BJ (cell line): ENCODE measurements at places on chromosomes 12 and 14. TPM values are rescaled to one million over a fixed set of nuclear protein-coding genes. Genes with fewer than 3 reads are reported as not detected.

The CSAD gene
- 27.3 and 30.7 TPM in 2 replicates for polyA plus RNA-seq

The C12orf50 gene
- not detected in 2 replicates for polyA plus RNA-seq

The SERPINA4 gene
- not detected in 2 replicates for polyA plus RNA-seq

The CLMN gene
- polyA plus RNA-seq = 0.13 and 0.27 TPM in 2 replicates

The KRT8 gene
- 31.1 and 41.6 TPM in 2 replicates for polyA plus RNA-seq

The SCYL2 gene
- 12.4 and 31.0 TPM in 2 replicates for polyA plus RNA-seq

The LRTM2 gene
- polyA plus RNA-seq = not detected in 2 replicates

The KRT83 gene
- polyA plus RNA-seq = 0.07 and 0.10 TPM in 2 replicates

The SLC38A4 gene
- 7.4 and 9.2 TPM in 2 replicates for polyA plus RNA-seq

The AMHR2 gene
- not detected in 2 replicates for polyA plus RNA-seq

The GYS2 gene
- polyA plus RNA-seq = not detected in 2 replicates

The REP15 gene
- 0.63 and 1.0 TPM in 2 replicates for polyA plus RNA-seq

The SRGAP1 gene
- 15.7 and 19.3 TPM in 2 replicates for polyA plus RNA-seq

- DNase-seq = no peak
Observed at GRCh38 chr14:47674148-47674542, 1.3 kb downstream of the MDGA2 start.

DNA sequence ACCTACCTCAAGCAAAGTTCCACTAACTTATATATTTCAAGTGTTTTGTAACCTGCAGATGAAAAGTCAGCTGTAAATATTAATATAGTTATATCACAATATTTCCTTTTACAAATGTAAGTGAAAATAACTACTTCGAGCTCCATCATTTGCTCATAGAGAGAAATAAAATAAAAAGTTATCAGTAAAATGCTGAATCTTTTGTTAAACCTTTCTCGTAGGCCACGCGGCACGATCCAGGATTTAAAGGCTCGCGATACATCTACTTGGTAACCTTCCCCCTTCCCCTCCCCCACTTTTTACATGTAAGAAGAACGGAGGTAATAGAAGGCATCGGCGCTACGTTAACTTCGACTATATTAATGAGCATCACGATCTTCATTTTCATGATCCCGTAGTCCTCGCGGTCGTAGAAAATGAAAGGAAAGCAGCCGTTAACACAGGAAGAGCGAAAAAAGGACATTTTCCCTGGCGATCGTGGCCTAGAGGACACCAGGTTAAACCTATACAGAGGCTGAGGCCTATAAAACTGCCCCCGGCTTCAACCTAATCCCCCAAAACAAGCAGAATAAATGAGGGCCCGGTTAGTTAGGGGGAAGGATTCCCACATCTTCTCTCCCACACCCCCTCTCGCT, 508 bp downstream of the HNRNPC start:
- DNase-seq = no peak

GRCh38 chr14:87351007-87351406, 642.0 kb downstream of the GALC start:
- DNase-seq = no peak

GRCh38 chr14:55749201-55749812, 169.3 kb downstream of the KTN1 start:
- DNase-seq = no peak

- no peak for DNase-seq
Observed at GRCh38 chr14:35341454-35341750, 49.2 kb downstream of the PSMA6 start.

DNA sequence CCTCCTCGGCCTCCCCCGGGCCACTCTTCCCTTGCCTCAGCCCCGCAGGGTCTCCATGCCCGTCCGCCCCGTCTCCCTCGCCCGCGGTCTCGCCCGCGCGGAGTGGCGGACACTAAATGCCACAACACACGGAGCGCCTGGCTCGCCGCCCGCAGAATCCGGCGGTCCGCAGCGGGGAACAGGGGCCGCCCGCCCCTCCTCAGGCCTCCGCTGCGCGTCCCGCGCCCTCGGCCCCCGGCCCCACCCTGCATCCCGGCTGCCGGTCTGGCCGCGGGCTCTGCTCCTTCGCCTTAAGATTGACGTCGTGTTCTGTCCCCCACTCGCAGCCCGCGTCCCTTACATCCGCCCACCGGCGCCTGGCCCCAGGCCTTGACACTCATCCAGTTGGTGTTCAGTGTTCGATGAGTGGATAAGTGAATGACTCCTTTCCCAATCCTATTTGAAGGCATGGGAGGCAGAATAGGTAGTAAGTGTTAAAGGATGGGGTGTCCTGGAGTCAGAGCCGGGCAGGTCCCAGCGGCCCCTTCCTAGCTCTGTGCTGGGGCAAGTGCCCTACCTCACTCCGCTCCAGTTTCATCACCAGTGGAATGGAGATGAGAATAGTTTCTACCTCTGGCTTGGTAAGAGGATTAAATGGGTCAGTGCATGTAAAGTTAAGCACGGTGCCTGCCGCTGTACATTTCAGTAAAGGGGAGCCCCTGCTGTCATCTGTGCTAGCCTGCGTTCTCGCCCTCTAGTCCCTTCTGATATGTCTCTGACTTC, 622 bp downstream of the TECPR2 start:
- peak; percentile 3 for DNase-seq

GRCh38 chr12:106886932-106887331, 68.8 kb upstream of the TMEM263 start:
- DNase-seq = no peak

GRCh38 chr12:87096082-87096585, 839.9 kb upstream of the MGAT4C start:
- no peak for DNase-seq

DNA sequence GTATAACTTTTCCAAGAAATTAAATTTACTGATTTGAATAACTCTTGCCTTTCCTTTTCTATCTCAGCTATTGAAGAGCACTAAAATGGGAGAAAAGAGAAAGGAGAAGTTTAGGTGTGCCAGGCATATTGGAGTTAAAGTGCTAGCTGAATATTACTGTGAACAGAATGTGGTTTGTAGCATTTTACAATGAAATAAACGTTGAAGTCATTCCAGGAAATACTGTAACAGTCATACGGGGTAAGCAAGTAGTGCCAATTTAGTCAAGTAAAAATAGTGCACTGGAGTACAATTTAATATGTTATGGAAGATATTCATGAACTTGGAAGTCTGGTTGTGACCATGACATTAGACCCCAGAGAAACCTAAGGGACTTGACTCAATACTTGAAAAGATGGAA, 62.1 kb downstream of the E2F7 start:
- no peak for DNase-seq

DNA sequence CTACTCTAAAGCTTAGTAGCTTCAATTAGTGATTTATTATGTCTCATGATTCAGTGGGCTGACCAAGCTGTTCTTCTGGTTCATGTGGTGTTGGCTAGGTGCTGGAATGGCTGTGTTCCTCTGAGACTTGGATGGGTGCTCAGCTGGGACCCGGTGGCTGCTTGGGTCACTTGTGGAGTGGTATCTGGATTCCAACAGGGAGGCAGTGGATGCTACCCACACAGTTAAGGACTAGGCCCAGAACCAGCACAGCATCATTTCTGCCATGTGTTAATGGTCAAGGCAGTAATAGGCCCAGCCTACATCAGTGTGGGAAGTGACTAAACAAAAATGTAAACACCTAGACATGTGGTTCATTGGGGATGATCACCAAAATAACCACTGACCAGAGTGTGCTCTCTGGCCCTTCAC, 72.2 kb downstream of the FGD4 start:
- DNase-seq = no peak

- DNase-seq = no peak
Observed at GRCh38 chr14:88910386-88910785, 85.9 kb downstream of the TTC8 start.

DNA sequence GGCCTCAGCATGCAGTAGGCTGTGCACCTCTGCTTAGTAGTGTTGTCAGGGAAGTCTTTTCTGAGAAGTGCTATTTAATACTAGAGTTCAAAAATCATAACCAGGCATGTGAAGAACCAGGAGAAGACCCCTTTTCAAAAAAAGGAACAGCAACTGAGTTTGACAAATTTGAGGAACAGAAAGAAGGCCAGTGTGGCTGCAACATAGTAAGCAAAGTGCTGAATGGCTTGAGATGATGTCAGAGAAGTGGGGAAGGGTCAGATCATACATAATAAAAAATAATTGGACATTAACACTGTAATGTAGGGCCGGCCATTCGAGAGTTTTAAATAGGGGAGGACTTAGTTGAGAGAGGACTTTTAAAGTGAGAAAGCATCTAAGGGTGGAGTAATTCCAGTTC, 11.1 kb upstream of the CNTN1 start:
- DNase-seq = no peak

DNA sequence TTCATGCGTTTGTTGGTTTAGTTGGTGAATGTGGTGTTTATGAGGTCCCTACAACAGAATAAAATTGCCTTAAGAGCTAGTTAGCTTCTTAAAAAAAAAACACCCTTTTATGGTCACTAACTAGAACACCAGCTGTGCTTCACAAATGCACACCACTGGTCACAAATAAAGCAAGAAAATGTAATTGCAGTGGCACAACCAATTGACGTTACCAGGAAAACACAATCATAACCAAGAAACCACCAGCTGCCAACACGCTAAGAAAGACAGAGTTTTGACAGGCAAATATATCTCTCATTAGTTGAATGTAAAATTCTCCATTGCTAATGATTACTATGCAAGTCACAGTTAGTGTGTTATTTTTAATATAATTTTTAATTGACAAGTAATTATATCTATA, 389.9 kb downstream of the ADAMTS20 start:
- DNase-seq = no peak

DNA sequence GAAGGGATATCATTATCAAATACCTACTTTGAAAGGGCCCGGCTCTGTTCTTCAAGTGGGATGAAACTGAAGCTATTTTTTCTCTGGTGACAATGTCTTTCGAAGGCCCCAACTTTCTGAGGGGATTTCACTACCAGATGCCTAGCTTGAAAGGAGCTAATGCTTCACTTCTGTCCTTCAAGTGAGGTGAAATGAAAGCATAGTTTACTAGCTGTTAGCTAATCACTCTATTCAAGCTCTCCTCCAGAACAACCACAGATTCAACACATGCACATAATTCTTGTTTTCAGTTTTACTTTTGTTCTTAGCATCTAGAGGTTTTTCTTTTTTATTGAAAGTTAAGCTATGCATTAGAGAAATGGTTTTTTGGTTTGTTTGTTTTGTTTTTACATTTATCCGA, 571.4 kb downstream of the NOVA1 start:
- no peak for DNase-seq

- no peak for DNase-seq
Observed at GRCh38 chr14:34668111-34668510, 38.2 kb upstream of the SNX6 start.
